NCI-H2171 (cell line): ENCODE measurements at places on chromosomes 5 and 9.

DNA sequence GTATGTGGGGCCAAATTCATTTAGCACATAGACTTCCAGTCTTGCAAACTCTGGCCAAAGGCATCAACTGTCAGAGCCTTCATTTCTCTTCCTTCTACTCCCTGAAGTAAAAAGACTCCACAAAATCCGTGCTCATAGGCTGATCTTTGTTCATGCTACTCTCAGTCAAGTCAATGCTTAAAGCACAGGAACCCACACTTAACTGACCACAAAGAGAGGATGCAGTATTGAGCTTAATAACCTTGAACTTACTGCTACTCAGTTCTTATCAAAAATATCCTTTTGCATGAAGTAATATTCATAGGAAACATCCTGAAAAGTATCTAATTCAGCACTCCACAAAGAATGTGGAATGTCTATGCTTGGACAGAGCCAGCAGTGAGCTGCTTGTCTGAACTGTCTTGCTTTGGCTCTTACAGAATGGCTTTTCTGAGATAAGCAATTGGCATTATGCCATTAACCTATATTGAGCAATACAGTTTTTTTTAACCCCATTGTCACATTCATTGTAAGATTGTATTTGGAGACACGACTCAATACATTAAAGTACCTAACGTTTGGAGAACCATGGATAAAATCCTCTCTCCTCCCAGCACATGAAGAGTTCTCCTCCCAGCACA, 21.7 kb downstream of the LPAR1 start:
- DNase-seq, result no peak

- DNase-seq, result no peak
Observed at GRCh38 chr9:129077236-129077635, 3.7 kb upstream of the DOLPP1 start.

- DNase-seq, result peak; percentile 64
Observed at GRCh38 chr9:110116543-110116885, 91.4 kb downstream of the C9orf152 start.

DNA sequence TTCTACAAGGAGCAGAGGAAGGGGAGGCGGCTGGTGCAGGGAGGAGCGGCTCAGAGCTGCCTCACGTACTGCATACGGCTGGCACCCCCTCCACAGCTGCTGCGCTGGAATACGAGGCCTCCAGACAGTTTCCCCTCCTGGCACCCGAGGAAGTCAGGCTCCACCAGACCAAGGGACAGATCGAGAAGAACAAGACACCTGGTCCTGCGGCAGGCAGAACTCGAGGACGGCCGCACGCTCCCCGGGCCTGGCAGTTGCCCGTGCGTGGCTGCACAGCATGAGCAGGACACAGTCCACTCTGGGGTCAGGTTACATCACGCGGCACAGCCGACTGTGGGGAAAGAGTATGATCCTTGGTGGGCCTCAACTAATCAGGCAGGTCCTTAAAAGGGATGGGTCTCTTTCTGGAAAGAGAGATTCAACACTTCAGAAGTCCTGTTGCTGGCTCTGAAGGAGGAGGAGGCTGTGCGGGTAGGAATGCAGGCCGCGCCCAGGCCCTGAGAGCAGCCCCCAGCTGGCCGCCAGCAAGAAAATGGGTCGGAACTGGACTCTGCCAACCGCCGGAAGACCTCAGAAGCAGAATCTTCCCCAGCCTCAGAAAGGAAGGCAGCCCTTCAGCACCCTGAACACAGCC, 11.6 kb downstream of the UBAC1 start:
- no peak for DNase-seq

GRCh38 chr5:139733698-139734538, 61.7 kb upstream of the PSD2 start:
- no peak for DNase-seq

- no peak for DNase-seq
Observed at GRCh38 chr9:79054500-79054899, 517.3 kb upstream of the TLE4 start.

DNA sequence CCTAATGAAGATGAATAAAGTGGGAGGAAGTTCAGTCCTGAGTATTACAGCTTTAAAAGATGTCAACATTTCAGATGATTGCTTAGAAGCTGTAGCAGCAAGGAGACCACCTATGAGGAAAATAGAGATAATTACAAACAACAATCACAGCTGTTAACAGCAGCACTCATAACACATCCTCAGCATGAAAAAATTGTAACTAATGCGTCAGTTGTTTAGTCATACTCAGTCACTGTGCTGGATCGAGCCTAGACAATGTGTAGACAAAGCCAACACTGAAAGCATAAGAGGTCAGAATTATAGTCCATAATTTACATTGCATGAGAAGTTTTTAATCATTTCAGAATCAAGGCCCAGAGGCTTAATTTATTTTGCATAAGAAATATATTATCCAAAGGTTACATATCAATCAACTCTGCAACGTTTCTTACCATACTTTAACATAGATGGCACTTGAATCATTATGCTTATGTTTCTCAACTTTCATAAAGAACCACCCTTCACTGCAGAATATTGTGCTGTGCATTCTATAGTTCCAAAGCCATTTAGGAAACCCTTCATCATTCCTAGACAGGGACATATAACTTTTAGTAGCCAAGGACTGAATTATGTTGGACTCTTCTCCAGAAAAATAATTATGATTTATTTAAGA, 60.2 kb upstream of the HAPLN1 start:
- no peak for DNase-seq

DNA sequence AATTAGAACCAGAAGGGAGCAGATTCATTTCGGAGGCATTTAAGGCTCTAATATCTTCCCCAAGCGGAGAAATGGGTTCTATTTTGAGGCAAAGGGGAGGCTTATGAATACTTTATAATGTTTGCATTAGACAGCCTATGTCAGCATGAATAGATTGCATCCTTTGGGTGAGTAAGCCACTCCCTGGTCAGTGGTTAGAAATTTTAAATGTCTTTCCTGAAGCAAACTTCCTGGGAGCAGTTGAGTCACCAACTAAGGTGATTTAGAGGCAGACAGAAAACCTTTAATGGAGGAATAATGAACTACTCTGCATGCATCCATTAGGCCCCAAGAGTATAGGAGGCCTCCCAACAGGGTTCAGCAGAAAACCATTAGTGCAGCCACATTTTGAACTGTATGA, 204.9 kb downstream of the ELAVL2 start:
- DNase-seq, result no peak

GRCh38 chr5:75057561-75057960, 5.2 kb upstream of the GCNT4 start:
- no peak for DNase-seq
